ENCODE measurements at places on chromosomes 3 and 15.

- DNase-seq: no peak
Measured at GRCh38 chr3:57110214-57110613, 49.8 kb downstream of the SPATA12 start.

DNA sequence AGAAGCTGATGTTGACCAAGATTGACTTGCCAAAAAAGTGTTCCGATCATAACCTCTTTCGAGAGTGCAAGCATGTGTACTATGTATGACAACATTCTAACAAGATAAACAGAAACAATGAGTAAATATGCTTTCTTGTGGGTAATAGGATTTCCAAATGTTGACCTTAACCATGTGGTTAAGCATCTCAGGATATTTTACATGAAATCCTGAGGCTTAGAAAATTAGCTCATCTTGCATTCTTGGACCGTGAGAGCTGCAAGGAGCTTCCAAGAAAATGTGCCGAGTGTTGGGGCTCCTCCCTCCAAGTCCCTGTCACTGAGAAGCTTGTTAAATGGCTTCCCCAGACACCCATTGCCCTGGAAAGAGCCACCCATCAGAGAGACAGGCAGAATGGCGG, 50.1 kb downstream of the C3orf20 start:
- DNase-seq: no peak

DNA sequence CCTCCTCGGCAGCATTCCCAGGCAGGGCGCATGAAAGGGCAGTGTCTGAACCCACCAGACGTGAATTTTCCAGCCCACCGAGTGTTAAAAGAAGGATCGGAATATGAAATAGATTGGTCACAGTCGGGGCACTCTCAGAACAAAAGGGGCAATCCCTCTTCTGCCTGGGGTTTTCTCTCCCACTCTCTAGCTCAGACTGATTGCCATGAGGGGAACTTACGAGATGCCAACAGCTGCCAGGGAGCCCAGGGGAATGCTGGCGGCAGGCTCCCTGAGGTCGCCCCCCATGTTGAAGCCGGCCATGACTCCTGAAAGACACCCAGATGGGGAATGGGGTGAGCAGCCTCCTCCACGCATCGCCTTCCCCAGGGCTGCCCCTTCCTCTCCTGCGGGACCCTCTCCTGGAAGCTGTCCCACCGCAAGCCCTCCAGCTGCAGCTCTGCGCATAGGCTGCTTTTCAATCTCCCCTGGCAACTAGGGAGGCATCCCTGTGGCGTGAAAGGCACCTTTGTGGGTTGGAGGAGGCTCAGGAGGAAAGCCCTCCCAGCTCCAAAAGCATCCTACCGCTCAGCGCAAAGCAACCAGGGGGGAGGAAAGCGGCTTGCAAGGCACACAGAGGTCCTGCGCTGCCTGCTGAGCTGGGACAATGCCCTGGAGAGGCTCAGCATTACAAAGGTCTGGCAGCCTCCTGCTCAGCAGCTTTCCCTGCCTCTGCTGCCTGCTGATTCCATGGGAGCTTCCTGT, 64.8 kb upstream of the HEG1 start:
- no peak for DNase-seq

DNA sequence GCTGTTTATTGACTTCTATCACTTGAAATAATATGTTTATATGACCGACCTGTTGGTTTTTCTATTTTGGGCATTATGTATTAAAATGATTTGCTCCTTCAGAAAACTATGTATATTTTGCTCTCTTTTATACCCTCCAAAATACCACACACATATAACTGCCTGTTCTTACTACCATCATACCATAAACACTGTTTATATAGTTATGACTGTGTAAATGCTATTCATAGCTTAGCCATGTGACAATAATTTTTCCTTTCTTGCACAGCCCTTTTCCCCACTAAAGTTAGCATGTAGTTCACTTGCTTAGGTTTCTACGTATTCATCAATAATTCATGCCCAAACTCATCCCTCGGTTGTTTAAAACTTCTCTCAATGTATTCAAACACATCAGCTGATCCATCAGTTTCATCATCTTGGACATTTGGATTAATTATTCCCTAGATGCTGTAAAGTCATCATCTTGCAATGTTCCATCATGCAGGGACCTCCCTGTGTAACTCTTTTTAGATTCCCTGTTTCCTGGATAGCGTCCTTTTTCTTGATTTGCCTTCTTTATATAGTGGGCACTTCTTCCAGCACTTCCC, 8.2 kb upstream of the RYK start:
- DNase-seq: no peak

GRCh38 chr3:187832202-187832601, 86.9 kb upstream of the BCL6 start:
- DNase-seq: no peak

DNA sequence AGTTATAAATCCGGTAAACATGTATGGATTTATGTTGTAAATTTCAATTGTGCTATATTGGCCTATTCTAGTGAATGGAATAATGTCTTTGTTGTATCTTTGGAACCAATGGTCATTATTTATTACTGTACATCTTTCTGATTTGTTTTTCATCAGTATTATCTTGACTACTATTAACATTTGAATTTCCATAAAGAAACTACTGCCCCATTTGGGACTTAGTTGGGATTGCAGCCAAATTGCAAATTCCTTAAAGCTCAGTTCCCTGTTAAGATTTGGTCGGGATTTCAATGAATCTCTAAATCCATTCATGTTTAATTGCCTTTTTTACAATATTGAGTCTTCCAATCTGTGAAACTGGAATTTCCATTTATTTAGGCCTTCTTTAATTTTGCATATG, 822.4 kb upstream of the CADM2 start:
- DNase-seq: no peak

- DNase-seq: no peak
Measured at GRCh38 chr3:145952536-145952935, 208.4 kb downstream of the PLOD2 start.

- peak; percentile 8 for DNase-seq
Measured at GRCh38 chr3:126134219-126134975, 46.0 kb downstream of the ALDH1L1 start.

DNA sequence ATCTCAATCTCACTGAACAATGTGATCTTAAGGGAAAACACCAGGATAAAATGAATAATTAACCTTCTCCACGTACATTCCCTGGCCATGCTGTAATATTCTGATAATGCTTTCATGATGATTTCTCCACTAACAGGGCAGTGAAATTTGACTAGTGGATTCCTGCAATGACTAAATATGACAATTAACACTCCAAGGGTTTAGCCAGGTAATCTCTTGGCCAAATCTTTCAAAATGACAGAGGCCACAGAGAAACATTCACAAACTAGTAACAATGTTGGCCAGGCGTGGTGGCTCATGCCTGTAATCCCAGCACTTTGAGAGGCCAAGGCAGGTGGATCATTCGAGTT, 31.7 kb upstream of the ST8SIA2 start:
- DNase-seq: no peak

GRCh38 chr3:135753506-135753905, 212.0 kb upstream of the PPP2R3A start:
- DNase-seq: no peak

DNA sequence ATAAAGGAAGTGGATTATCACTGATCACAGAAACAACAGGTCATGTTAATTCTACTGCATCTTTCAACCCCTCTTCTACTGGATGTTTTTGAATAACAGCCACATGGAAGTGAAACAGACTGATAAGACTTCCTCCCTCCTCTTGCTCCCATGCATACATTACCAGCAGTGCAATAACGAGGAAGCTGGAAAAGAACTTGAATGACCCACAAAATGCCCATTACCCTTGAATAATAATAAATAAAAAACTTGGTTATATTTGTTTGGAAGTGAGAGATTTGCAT, 51.6 kb downstream of the RARB start:
- no peak for DNase-seq

GRCh38 chr3:69164296-69164695, 41.9 kb upstream of the LMOD3 start:
- no peak for DNase-seq

DNA sequence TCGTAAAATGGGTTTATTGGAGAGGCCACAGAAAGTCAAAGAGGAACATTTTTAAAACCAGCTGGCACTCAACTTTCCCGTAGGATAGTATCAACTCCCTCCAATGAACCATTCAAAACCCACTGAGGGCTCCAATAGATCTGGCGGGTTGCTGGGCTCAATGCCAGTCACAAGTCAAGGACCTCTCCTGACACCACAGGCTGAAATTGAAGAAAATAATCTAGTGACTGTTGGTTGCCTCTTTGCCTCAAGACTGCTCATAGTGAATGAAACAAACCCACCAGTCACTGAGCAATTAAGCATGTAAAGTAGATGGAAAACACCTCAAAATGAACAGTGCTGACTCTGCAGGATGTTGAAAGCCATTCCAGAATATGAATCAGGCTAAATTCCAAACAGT, 500.6 kb upstream of the AGTR1 start:
- no peak for DNase-seq

DNA sequence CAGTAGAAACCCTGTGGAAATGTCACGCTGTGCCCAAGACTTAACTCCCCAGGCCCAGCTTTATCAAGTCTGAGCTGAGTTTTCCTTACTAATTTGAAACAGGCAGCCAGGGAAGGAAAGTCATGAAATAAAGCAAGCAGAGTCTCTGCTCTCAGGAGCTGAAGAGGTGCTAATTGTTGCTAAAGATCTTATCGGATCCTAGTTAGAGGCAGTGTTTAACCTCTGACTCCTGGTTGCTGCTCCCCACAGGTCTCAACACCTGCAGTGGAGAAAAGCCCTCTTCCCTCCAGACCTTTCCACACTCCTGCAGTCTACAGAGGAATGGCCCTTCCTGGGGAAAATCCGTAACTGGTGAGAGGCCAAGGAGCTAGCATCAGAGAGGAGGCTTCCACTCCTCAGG, 628.2 kb downstream of the NTRK3 start:
- DNase-seq: no peak

DNA sequence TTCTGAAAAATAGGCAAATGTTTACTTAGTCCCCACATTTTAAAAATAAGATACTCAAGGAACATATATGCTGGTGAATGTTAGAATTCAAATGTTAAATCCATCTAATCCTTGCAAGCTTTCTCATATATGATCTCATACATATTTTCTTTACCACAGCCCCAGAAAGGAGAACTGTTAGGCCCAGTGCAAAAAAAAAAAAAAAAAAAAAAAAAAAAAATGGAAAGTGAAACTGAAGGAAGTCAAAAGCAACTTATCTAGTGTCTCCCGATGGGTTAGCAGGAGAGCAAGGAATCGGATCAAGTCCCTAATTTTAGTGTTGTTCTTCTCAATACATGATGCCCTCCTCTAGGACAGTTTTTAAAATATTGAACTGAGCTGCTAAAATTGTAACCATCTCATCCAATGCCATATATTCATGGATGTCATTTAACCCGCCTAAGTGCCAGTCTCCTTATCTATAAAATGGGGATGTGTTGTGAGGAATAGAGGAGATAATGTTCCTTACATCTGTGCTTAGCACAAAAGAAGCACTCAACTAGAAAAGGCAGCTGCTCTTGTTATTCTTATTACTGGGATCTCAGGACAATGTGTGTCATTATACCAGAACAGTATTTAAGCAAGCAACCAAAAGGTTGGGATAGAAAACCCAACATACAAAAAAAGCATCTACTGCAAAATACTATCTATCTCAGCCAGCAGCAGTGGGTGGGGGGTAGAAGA, 279.7 kb downstream of the MAGI1 start:
- no peak for DNase-seq

GRCh38 chr15:99496302-99496629, 69.5 kb upstream of the MEF2A start:
- DNase-seq: no peak

- DNase-seq: peak; percentile 16
Measured at GRCh38 chr15:44788748-44789147, 52.4 kb downstream of the TRIM69 start.

DNA sequence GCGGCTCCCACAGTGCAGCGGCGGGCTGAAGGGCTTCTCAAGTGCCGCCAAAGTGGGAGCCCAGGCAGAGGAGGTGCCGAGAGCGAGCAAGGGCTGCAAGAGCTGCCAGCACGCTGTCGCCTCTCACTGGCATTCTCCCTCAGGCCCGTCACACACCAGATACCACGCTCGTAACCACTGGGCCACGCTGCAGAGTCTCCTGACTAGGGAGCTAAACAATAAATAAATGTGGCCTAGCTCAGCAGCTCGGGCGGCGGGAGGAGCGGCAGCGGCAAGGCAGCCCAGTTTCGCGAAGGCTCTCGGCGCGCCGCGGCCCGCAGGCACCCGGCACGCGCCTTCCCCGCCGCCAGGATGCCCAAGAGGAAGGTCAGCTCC, 55.9 kb upstream of the FAM174B start:
- no peak for DNase-seq

- no peak for DNase-seq
Measured at GRCh38 chr3:47533996-47534454, 20.5 kb upstream of the ELP6 start.
